ENCODE measurements at places on chromosomes 4 and X.
A peak's percentile ranks its signal among the peaks of the same experiment; 100 is the strongest.

DNA sequence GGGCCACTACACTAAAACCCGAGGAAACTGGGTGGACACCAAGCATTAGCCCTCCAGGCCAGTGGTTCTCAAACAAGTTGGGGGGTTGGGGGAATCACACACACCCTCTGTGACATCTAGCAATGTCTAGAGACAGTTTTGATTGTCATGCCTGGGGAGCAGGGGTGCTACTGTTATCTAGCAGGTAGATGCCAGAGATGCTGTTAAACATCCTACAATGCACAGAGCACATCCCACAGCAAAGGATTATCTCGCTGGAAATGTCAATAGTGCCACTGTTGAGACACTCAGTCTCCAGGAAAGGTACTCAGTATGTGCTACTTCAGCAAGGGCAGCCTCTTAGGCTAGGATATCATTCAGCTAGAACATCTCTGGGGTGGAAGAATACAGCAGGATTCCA lies 1.3 kb downstream of the SMC1A start:
- DNase-seq: no peak

DNA sequence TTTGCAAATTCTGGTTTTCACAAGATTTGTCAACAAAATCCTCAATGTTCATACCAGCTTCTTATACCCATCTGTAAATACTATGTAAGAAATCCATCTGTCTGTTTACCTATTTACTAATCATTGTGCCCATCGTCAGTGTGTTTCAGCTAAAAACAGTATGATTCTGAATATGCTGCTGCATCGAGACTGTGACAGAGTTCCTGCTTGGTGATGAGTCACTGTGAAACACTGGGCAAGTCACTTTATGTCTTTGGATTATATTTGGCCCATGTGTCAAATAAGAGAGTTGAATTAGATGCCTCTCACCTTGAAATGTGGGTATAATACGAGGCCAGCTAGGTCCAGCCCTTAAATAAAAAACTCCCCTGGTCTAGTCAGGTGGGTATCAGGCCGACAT lies 79.3 kb downstream of the CBLL2 start:
- DNase-seq: no peak

- DNase-seq: no peak
These were observed 30.6 kb upstream of the GPRIN3 start for GRCh38 chr4:89338206-89338605.

GRCh38 chrX:135977611-135978010 lies 3.8 kb upstream of the MMGT1 start:
- DNase-seq: no peak

DNA sequence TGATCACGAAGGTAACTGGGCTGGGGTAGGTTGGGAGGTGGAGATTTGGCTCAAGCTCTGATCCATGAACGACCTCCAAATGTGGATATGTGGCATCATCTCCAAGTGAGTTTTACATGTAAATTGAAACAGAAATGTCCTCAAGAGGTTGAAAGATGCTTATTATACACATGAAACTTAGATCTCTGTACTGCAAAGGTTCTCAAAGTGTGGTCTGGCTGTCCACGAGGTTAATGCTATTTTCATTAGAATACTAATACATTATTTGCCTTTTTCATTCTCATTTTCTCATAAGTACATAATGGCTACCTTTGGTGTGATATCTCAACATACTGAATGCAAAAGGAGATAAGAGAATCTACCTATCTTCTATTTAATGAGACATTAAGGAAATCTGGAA lies 198.2 kb downstream of the RASL11B start:
- no peak for DNase-seq

- no peak for DNase-seq
These were observed 179.0 kb downstream of the CEP135 start for GRCh38 chr4:56127716-56128115.

DNA sequence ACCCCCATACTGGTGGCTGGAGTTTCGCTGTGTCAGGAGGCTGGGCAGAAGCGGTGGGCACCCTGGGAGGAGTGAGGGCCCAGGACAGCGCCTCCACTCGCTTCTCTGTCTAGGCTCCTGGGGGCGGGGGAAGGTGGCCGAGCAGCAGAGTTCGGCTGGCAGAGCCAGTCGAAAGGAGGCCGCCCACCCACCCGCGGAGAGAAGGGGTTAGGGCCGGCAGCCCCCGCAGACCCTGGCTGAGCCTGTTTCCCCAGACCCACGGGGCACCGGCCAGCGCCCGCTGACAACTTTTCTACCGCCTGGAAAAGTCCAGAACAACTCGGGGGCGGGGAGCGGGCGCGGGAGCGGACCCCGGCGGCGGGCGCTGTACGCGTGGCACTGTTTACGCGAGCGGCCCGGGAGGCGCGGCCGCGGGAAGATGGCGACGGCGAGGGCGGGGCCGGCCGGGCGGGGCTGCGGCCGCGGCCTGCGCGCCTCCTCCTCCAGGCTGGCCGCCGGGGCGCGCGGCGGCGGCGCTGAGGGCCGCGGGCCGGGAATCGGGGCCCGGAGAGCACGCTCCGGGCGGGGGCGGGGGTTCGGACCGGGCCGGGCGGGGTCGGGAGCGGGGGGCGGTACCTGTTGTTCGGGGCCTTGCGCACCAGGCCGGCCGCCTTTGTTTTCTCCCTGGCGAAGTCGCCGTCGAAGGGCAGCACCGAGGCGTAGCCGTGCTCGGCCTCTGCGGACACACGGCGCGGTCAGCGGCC lies 628 bp downstream of the MXD4 start:
- peak; percentile 72 for DNase-seq

- no peak for DNase-seq
These were observed 21.1 kb upstream of the HNRNPD start for GRCh38 chr4:82394896-82395295.

DNA sequence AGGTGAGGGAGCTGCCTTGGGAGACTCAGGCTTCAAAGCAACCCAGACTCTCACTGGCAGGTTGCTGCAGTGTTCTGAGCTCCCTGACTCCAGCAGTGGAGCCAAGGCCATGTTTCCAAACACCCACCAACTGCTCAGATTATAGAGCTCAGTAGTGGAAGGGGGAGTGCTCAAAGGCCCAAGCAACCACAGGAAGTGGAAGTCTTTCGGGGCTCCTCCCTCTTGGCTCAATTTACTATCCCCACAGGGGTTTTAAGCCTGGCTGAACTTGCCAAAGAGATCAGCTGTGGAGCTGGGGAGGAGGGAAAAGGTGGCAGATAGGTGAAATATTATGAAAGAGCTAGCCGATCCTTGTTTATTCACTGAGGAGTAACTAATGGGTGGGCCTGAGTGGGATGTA lies 82.5 kb downstream of the HPRT1 start:
- DNase-seq: no peak

GRCh38 chrX:122835886-122836285 lies 348.2 kb upstream of the GRIA3 start:
- DNase-seq: no peak

- no peak for DNase-seq
These were observed 186.9 kb upstream of the LNX1 start for GRCh38 chr4:53778155-53778554.

DNA sequence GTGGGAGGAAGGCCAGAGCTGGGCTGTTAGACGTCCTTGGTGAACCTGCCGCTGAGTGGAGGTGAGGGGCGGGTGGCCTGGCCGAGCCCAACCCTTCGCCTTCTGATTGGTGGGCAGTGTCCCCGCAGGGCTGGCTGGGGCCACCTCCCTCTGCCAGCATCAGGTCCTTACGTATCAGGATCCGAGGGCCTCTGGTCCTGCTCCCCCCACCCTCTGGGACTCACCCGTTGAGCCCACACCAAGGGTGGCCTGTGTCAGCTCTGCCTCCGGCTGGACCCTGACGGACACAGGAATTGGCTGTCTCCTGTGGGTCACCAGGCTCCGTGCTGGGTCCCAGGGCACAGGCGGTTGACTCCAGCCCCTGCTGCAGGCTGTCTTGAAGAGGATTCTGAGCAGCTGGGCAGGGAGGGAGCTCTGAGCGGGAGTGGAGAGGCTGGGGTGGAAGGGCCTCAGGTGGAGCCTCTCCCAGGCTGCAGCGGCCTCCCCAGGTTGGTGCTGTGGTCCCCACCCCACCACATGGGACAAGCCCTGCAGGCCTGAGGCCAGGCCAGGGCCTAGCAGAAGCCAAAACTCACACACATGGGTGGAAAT lies 58.4 kb upstream of the NKX1-1 start:
- no peak for DNase-seq

DNA sequence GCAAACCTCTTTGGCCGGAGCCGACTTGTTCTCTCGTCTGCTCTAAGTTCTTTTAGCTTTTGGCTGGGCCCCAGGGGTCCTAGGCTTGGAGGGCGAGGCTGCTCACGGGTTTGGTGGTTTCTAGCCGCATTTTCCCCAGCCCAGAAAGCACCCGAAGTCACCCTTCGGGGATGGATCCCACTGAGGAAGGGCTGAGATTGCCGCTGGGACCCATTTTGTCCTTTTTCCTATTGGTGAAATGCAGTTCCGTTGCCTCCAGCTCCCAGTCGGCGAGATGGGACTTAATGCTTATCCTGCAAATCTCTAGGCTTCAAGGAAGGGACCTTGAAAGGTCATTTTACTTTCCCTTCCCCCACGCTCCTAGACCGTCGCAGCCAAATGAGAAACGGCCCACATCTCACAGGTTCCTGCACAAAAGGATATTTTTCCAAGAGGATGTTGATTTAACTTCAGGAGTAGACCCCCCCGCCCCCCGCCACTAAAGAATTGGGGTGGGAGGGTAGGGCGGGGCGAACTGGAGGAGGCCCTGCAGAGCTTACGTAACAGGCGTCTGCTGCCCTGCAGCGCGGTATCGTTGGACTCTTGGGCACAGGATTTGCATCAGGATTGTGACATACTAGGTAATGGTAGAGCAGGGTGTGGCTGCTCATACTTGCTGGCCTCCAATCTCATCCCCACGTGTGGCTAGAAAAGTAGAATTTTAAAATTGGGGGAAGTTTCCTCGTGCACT lies 564 bp downstream of the PGK1 start:
- no peak for DNase-seq

DNA sequence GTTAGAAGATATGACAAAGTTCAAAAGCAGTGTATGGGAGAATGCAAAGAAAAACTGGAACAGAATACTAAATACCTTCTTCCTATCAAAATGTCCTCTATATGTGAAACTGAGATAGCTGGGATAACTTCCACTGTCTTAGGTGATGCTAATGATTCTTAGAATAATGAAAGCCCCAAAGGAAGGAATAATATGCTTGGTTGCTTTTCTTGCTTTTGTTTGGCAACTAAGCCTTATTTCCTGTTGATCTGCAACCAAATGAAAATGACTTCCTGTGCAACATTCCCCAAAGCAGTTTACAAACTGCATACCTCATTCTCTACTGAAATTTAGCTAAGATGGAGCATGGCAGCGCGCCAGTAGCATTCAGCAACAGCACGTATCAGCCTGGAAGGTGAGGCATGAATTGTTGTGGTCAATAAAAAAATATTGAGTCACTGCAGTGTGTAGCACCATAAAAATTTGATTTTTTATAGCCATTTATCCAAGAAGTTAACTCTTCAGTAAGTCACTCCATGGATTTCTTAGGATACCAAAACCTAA lies 18.7 kb downstream of the NDNF start:
- no peak for DNase-seq

DNA sequence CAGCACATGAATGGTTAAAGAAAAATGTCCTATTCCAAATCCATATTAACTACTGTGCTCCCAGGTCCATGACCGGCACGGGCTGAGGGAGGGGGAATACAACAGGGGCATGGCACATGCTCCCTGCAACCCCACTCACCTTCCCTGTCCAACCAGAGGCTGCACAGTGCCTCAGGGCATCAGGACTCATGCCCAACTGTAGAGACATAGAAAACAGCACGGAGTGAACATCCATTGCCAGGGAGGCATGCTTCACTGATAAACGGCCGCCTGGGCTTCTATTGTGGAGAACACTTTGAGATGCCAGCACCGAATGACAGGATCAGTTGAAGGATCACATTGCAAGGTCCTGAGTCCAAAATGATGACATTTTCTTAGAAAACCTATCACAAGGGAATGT lies 140.6 kb downstream of the STK32B start:
- no peak for DNase-seq

GRCh38 chrX:65601530-65602220 lies 65.8 kb upstream of the MSN start:
- DNase-seq: no peak

GRCh38 chr4:105145156-105145902 lies 1.3 kb upstream of the TET2 start:
- DNase-seq: no peak

GRCh38 chr4:2072971-2073807 lies 14.1 kb downstream of the NAT8L start:
- no peak for DNase-seq

DNA sequence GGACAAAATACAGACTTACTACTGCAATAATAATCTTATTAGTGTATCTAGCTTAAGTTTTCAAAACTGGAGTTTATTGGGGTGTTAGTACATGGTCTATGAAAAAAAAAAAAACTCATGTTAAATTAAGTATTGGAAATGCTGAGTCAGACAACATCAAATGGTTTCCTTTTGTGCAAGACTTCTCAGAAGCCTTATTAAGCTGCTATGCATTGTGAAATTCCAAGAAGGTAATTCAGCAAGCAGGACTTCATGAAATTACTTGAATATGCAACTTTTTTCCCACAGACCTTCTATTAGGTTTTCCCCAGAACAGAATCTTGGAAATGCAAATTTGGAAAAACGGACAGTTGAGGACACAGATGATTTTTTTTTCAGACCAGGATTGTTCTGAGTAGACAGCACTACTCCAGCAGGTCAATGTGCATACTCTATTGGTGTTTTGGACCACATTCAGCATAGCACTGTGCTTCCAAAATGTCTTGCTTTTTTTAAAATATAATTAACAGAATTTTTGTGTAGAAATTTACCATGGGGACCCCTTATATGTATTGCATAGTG lies 568.8 kb upstream of the TENM3 start:
- DNase-seq: no peak

DNA sequence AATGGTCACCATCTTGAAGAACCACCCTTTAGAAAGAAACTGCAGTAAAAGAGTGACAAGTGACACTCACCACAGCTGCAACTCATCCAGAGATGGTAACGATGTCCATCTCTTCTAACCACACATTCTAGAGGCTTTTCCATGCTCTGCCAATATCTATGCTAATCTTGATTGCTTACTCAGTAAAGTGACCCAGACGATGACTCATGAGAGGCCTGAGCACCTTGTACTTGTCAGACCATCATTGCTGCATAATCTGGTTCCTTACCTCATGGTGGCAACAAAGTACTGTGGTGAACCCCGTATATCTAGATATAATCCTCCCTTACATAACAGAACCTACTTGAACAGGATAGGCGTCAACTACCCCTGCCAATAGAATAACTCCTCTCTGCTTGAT lies 75.6 kb downstream of the CCNG2 start:
- DNase-seq: no peak

GRCh38 chrX:154372612-154373022 lies 1.8 kb downstream of the FLNA start:
- DNase-seq: no peak

DNA sequence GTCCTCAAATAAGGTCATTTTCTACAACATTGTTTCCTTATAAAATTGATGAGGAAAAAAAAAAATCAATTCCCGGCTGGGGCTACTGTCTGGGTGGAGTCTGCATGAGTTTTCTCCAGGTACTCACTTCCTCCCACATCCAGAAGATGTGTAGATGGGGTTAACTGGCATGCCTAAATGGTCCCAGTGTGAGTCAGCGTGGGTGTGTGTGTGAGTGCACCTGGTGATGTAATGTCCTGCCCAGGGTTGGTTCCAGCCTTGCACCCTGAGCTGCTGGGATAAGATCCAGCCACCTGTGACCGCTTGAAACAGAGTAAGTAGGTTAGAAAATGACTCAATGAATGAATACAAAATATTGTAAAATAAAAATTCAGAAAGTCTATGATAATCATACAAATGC lies 11.1 kb downstream of the USP26 start:
- DNase-seq: no peak
